ENCODE measurements at places on chromosomes 12 and 14.

DNA sequence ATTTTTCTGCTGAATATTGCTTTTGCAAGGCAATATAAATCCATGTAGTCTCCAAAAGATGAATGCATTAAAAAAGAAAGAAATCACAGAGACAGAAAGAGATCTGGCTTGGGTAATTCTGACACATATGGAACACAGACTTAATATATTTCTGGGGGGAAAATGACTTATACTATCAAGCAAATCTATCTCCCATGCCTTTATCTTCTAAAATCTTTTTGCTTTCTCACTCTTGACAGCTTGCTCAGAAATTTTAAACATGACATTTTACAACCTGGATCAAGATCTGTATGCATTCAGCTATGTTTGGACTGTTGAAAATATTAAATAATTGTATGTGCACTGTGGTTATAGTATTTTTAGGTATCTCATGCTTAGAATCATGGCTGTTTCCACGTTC lies 73.0 kb downstream of the KITLG start:
- no peak for DNase-seq

DNA sequence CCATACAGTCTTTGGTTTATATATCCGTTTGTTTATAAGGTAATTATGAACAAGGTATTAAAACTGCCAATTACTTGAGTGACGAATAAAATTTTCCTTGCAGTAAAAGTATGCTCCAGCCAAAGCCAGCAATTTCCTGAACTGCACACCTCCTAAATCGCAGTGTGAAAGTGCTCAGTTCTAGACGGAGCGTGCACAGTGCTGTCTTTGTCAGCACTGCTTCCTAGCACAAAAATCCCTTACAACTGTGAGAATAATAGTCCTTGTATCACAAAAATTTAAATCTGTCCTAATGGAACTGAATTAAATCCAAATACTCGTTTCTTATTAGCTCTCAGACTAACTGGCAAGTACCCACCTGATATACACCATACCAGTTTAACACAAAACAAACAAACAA lies 26.3 kb downstream of the LRIG3 start:
- no peak for DNase-seq

- no peak for DNase-seq
These were observed 43.3 kb downstream of the OTOGL start for GRCh38 chr12:80142640-80143039.

- no peak for DNase-seq
These were observed 322.1 kb downstream of the ADGRD1 start for GRCh38 chr12:131275824-131276223.

Measured in activated CD4-positive, alpha-beta memory T cell treated with anti-CD3 and anti-CD28 coated beads, Interleukin-2, amount 10 ng/mL, durations not matched to agents 7 days and 5 days (primary cell).